Stimulated activated CD8-positive, alpha-beta memory T cell treated with anti-CD3 and anti-CD28 coated beads, Interleukin-7, amount 100 ng/mL, for 48 hours (primary cell): ENCODE measurements at places on chromosomes 4 and X.
A peak's percentile ranks its signal among the peaks of the same experiment; 100 is the strongest.

- no peak for DNase-seq
Measured at GRCh38 chrX:150202641-150203247, 160.4 kb upstream of the MAMLD1 start.

- DNase-seq, result no peak
Measured at GRCh38 chr4:4247696-4248028, 361 bp downstream of the TMEM128 start.

DNA sequence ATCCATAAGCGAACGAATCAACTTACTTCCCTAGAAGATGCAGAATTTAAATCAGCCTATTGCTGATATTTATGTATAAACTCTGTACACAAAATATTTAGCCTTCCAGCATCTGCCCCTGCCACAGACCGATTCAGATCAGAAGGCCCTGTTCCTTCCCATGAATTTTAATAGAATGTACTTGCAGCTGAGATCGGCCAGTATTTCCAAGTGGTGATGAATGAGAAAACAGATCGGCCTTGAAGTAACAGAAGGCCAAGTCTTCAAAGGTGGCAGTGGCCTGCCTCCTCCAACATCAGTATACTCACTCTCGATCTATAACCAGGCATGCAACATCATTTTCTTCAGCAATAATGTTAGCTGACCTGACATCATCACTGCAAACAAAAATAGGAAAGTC lies 66.4 kb downstream of the PRKG2 start:
- DNase-seq, result no peak

GRCh38 chr4:184064877-184065276 lies 152.8 kb downstream of the ENPP6 start:
- DNase-seq, result no peak

GRCh38 chrX:84144281-84144680 lies 43.7 kb downstream of the RPS6KA6 start:
- DNase-seq, result no peak

GRCh38 chr4:154998284-154998683 lies 210.2 kb upstream of the NPY2R start:
- DNase-seq, result no peak

GRCh38 chr4:38857354-38858096 lies 908 bp upstream of the TLR6 start:
- DNase-seq, result peak; percentile 10

- no peak for DNase-seq
Measured at GRCh38 chr4:151045907-151046306, 30.8 kb upstream of the LRBA start.

GRCh38 chr4:101660607-101661006 lies 129.9 kb upstream of the BANK1 start:
- DNase-seq, result no peak
